ENCODE measurements at places on chromosomes 13 and 19.
A peak's percentile ranks its signal among the peaks of the same experiment; 100 is the strongest.

DNA sequence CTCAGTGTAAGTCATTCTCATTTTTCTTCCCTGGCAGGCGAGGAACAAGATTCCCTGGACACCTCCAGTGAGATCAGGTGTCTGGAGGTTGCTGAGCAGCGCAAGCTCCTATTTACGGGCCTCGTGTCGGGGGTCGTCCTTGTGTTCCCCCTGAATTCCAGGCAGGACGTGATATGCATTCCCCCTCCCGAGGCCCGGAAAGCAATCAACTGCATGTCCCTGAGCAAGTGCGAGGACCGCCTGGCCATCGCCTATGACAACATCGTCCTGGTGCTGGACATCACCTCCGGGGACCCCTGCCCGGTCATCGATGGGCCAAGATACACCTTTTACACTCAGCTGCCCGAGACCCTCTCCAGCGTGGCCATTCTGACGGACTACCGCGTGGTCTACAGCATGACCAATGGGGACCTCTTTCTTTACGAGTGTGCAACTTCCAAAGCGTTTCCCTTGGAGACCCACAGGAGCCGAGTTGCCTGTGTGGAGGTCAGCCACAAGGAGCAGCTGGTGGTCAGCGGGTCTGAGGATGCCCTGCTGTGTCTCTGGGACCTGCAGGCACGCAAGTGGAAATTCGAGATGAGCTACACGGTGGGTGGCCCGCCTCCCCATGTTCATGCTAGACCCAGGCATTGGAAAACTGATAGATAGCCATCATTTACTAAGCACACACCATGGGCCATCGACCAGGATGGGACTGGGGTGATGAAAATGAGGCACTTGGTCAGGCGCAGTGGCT lies 21.5 kb upstream of the SIN3B start:
- DNase-seq = no peak

- DNase-seq = peak; percentile 8
Observed at GRCh38 chr19:56838024-56838908, 2.3 kb downstream of the PEG3 start.

- peak; percentile 76 for DNase-seq
Observed at GRCh38 chr19:18650021-18650390, 13.2 kb downstream of the KLHL26 start.

DNA sequence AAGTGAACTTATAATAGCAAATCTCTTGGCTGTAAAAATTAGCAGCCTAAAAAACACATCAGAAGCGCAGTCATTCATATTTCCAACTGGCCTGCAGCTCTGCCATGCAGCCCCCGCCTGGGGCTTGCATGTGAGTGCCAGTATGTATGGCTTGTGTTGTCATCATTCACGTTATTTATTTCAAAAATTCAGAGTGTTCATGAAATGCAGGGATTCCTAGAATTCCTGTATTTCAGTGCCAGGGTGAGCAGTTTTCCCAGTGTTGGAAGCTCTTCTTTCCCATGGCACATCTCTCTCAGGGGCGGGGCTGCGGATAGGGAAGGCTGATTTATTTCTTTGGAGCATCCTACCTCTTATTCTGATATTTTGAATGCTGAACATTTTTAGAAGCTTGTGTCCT lies 234.6 kb downstream of the FGF9 start:
- DNase-seq = no peak

DNA sequence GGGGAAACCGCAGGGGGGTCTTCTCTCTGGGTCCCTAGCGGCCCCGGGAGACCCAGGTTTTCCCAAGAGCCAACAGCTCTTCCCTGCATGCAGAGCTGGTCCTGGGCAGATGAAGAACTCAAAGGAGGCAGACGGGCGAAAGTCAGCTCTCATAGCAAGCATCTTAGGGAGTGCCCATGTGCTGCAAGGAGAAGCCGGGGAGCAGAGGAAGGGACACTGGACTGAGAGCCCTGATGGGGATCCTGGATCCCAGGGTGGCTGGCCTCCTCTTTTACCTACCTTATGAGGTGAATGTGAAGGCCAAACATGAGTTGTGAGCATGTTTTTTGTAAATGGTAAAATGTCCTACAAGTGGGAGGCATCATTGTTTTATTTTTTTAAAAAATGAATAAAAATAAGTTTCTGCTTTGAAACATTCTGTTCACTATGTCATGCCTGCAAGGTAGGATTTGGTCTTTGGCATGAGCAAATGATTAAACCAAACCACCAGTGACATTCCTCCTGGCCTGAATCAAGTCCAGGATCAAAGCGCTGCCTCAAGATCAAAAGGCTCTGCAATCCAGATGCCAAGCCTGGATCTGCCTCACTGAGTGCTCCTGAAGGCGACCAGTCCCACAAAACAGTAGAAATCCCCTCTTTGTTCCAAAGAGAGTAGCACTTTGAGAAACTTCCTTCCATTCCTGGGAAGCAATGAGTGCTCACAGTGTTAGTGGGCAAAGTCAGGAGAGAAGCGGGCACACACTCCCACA lies 92.2 kb upstream of the SERP2 start:
- DNase-seq = no peak

- no peak for DNase-seq
Observed at GRCh38 chr19:35266520-35267352, 2.0 kb upstream of the USF2 start.

Data from lung microvascular endothelial cell (primary cell).